ENCODE measurements at places on chromosomes 3 and 15.

- DNase-seq, result no peak
These were observed 637.8 kb downstream of the MAGI1 start for GRCh38 chr3:65400899-65401298.

- DNase-seq, result no peak
These were observed 43.9 kb downstream of the MUC4 start for GRCh38 chr3:195767792-195768191.

- DNase-seq, result no peak
These were observed 16.6 kb upstream of the EHHADH start for GRCh38 chr3:185270262-185270955.

GRCh38 chr15:66849746-66850077 lies 147.7 kb downstream of the SMAD6 start:
- no peak for DNase-seq

DNA sequence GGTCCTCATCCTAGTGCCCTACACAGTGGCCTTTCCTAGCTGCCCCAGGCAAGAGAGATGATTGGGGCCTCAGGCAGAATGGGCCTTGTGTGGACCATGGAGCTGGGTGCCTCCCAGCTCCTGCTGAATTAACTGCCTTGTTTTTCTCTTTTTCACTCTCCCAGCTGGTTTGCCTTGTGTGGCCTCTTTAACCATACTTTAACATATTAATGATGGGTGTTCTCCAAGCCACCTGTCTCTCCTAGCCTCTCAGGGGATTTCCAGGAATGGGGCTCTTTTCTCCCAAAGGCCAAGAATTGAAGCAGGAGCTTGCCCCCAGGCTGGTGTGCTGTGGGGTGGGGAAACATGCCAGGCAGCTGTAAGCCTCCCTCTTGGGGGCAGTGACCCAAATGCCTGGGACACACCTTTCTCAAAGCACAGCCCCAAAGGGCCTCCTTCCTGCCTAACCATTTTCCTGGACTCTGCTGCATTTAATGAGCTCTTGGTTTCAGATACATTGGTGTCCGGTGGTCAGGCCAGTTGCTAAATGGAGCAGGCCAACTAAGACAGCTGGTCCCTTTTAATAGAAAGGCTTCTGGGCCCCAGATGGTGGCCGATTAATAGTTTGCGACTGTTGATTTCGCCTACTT lies 5.6 kb downstream of the ALPK3 start:
- no peak for DNase-seq

DNA sequence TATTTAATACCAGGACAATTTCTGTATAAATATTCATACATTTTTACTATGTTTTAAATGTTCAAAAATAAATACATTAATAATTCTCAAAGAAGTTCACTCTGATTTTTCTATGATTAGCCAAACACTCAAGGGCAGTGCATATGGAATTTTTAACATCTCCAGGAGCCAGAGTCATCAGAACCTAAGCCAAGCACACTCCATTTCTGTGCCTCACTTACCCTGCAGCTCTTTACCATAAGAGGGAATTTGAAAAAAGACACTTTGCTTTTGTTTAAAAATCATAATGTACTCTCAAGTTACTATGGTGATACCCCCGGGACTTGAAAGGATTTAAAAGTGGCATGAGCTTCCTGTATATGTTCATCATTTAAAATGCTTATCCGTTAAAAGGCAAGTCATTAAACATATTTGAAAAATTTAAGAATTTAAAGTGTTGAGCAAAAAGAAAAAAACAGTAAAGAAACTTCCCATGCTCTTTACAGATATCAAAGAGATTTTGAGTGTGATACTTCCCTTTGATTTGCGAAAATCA lies 747.4 kb upstream of the NECTIN3 start:
- DNase-seq, result no peak
